ENCODE measurements at places on chromosomes 6 and 20.

GRCh38 chr6:110255211-110255750 is 75.1 kb downstream of the CDC40 start:
- no peak for DNase-seq

DNA sequence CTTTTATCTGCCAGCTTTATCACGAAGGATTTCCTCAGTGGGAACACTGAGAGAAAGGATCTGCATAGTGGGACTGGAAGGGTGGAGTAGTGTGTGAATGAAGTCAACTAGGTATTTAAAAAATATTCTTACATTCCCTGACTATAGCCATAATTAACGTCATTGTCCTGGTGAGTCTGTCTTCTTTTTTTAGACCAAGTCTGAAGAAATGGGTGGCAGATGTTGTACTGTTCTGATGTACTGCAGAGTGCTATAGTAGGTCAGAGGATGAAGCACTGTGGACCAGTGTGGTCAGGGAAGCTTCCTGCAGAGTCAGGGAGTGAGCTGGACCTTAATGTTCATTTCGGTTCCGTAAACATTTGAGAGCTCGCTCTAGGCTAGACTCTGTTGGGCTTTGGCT is 11.9 kb downstream of the TULP4 start:
- no peak for DNase-seq

- no peak for DNase-seq
Observed at GRCh38 chr6:138417493-138418117, 13.6 kb downstream of the HEBP2 start.

DNA sequence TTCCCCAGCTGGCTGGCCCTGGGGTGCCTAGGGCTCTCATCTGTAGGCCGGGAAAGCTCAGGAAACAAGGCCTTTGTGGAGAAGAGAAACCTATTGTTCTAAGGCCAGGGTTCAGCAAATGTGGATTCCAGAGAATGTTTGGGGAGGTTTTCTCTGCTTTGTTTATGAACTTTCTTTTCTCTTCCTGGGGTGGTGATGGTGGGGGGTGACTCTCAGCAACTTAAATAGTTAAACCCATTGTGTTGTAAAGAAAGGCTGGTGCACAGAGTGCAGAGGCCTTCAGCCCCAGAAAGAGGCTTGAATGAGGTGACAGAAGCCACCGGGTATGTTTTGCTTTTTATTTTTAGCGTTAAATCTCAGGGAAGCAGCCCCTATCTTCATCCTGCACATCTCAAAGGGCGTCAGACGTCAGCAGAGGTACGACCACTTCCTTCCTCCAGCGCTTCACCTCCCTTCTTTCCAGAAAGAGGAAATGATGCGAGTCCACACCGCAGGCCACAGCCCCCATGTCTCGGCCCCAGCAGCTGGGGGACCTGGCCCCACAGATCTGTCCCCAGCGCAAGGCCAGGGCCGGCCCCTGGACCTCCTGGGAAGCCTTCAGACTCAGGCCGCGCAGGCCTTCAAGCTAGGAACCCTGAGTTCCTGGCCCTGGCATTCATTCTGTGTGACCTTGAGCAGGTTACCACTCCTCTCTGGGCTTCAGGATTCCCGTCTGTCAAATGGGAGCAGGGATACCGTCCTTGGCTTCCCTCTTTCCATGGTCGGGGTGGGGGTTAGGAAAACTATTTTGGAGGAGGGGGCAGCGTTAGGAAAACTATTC is 605 bp upstream of the PPP1R16B start:
- peak; percentile 86 for DNase-seq

GRCh38 chr6:13249817-13250216 is 78.5 kb downstream of the TBC1D7 start:
- no peak for DNase-seq

DNA sequence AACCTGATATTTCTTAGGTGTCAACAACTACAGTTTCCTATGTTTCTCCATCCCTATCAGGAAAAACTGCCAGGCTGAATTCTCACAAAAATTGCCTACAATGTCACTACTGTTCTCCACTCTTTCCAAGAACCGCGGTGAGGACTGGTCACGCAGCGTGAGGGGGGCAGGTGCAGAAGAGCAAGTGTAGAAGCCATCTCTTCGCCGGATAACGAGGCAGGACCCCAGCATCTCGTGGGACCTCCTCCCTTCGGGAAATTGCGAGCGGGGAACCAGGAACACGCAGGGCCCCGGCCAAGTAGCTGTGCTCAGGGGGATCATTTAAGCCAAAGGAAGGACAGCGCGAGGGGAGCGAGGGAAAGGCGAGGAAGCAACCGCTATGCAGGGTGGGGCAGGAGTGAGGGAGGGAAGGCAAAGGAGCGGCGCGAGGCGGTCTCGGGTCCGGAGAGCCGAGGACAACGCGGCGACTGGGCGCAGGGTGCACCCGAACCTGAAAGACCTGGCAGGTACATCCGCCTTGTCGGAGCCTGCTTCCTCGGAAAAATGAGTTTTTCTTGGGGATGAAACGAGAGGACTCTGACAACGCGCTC is 559 bp downstream of the APMAP start:
- DNase-seq, result no peak

- DNase-seq, result no peak
Observed at GRCh38 chr6:42979523-42980177, 669 bp upstream of the PEX6 start.

- no peak for DNase-seq
Observed at GRCh38 chr6:143872201-143872600, 7.9 kb downstream of the ZC2HC1B start.

DNA sequence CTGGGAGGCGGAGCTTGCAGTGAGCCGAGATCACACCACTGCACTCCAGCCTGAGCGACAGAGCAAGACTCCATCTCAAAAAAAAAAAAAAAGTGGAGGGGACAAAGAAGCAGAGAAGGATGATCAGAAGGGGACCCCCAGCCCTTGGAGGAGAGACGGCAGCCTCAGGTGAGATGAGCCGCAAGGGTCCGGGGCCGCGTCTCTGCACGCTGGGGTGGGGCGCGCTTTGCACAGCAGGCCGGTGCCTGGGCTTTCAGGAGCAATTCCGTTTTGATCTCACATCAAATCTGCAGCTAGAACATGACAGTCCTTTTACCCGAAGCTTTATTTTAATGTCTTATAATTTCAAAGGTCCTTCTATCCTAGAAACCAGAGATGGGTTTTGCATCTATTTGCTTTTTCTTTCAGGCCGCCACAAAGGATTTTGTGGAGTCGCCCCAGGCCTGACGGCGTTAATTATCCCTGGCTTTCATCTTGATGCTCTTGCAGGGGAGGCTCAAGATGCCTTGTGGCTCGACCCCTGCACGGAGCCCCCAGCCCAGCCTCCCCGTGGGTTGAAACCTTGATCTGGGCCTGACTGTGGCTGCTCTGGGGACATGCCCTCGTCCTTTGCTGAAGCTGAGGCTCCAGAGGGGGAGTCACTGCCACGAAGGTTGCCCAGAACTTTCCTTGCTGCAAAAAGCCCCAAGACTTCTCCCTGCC is 17.3 kb downstream of the HRH3 start:
- no peak for DNase-seq

GRCh38 chr20:14673164-14673563 is 335.8 kb upstream of the FLRT3 start:
- no peak for DNase-seq

DNA sequence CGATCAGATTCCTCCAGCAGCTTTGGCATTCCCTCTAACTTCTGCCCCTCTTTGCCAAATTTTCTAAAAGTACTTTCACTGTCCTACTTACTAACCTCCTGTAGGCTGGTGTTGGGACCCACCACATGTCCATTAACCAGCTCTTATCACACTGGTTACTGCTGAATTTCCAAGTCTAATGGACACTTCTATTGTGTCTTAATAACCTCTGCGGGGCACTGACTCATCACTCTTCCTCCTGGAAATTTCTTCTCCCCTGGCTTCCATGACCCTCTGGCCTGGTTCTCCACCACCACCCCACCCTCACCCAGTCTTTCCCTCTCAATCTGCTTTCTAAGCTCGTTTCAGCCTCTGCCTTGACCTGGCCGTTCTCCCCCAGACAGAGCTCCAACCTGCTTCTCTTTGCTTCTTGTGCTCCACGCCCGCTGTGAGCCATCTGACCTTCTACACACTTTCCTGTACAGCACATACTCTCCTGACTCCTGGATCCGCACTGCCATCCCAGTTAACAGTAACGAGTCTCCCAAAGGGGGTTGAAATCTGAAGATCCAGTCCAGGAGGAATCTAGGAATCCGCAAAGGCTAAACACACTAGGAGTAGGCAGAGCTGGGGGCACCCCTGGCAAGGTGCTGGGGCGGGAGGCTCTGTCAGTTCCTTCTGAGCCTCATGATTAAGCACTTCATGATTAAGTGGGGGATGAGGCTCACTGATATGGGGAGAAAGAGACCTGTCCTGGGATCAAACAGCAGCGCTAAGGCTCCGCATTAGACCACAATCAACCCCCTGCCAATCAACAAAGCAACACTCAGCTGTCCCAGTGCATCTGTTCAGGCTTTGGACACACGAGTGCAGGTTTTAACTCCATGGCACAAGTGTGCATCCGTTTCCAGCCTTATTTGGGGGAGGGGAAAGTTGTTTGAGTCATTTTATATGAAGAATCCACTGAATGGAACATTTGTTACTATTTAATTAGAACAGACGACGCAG is 146.3 kb downstream of the LY86 start:
- no peak for DNase-seq

DNA sequence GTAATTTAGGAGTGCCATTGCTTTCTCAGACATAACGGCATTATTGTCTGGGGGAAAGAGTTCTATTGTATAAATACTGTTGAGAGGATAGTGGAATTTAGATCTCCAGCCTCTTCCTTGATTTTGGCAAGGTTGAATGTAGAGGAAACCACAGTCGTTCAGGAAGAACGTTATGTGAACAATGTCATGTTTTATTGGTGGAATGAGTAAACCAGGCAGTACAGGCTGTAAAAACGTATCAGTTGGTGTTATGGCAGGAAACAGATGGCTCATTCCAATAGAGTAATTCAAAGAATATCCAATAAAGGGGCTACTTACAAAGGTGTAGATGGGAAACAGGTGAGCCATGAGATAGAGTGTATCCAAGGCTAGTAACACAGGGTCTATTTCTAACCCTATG is 123.6 kb upstream of the SLC35B3 start:
- no peak for DNase-seq

DNA sequence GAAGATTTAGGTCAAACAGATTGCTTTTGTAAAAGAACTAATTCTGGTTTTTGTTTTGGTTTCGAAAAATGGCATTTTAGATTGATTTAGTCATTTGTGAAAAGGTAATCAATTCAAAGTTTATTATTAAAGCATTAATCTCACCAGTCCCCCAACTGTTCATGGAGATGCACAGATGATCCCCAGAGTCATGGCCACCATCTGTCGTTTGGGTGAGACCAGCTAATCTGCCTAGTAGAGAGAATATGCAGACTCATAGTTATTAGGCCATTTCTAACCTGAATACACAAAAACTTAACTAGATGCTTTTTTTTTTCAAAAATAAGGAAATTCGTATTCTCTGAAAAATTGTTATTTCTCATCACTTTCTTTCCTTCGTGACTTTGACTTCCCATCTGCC is 58.1 kb downstream of the C6orf58 start:
- DNase-seq, result no peak

DNA sequence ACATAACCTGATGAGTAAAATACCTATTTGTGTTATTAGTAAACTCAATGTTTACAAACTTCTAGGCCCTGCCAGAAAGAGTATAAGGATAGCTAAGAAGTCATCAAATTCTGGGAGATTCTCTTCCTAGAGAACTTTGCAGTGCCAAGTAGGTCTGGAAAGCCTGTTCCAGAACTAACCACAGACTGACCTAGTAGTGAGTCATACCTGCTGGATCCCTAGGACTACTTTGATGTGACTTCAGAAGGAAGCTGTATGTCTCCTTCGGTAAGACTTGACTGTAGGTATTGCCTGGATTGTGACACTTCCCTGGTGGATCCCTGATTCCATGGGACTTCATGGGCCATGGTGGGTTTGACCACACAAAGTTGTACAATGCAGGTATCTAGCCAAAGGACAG is 131.7 kb downstream of the DNAH8 start:
- no peak for DNase-seq

- DNase-seq, result peak; percentile 40
Observed at GRCh38 chr20:45833030-45833882, at the start of gene SNX21. TSS of gene SNX21 (plus strand) at chr20:45833799. CDS start at chr20:45833920, 121 bp downstream.

- DNase-seq, result no peak
Observed at GRCh38 chr6:14306151-14306906, 188.8 kb downstream of the CD83 start.

GRCh38 chr6:159090530-159091480 is 46.0 kb upstream of the TAGAP start:
- no peak for DNase-seq

DNA sequence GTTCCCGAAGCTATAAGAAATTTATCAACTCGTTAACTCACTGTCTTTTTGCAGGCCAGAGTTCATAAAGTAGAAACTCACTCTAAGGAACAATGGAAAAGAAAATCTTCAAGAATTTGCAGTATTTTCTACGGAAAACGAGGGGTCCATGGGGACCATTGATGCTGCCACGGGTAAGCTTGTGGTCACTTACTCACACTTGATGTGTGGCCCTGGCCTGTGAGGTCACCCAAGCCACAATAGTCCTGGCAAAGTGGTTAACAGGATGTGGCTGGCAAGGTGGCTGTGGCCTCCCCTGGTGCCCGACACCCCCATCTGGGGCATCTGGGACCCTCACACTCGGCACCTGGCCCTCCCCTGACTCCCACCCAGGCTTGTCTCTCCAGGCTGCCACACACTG is 123.4 kb downstream of the C6orf118 start:
- no peak for DNase-seq

DNA sequence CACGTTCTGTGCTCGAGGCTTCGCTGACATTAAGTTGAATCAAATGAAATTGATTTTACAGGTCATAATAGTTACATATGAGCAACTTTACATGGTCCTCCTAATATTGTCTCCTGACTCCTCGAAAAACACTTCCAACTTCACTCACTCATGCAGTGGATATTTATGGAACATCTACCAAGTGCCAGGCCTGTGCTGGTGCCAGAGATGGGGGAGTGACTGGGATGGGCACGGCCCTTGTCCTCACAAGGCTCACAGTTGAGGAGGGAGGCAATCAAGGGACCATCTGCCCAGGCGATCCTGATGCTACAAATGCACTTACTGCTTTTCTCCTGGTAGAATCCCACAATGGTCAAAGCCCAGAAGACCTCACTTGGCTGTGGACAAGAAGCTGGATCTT is 426.4 kb downstream of the PREX1 start:
- no peak for DNase-seq

GRCh38 chr6:14129575-14129974 is 12.0 kb downstream of the CD83 start:
- DNase-seq, result peak; percentile 76

DNA sequence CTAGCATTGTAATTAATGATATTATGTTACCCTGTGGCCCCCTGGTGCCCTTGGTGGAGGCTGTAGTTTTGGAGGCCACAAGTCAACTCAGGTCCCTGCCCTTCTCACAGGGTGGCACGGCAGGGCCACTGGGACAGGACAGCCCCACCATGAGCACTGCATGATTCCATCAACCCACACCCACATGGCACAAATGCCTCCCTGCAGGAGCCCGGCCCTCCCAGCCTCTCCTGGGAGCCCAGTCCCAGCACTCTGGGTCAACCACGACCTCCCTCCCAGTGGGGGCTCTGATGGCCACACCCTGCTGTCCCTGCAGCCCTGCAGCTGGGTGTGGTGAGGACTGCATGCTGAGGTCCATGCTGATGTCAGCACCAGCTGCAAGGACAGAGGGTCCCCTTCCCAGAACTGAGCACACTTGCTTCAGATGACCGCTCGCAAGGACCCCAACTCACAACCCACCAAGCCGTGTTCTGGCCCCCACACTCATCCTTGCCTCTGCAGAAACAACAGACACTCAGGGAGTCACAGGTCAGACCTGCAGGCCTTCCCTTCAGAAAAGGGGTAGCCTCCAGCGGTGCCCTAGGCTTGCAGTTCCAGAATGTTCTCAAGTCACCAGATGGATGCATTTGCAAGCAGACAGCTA is 15.7 kb upstream of the CST7 start:
- no peak for DNase-seq

GRCh38 chr20:45157962-45158361 is 16.7 kb upstream of the PI3 start:
- DNase-seq, result peak; percentile 66
